ENCODE measurements at places on chromosomes 11 and 22.
A peak's percentile ranks its signal among the peaks of the same experiment; 100 is the strongest.

DNA sequence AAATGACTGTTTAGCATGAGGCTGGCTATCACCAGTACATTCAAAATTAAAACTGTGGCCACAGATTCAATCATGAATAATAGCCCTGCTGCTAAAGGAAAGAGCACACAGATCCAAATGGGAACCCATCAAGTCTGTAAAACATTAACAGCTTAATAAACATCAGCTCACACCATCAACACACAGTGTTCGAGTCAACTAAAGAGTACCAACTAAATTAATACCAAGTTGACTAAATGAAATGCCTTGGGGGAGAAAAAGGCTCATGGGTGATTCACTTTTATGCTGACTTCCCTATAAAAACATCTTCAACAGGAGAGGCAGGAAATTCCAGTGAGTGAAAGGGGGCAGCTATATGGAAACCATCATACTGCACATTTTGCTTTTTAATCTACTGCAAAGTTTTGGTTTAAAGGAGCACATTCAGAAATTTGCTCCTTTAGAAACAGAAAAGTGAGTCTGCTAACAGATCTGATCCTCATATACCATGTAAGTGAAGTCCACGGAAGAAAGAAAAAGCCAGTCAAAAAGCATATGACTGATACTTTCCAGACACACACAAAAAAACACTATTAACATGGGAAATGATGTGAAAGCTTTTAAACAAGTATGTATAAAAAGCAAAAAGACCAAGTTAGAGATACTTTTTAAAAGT lies 16.3 kb downstream of the LGR4 start:
- DNase-seq = no peak

DNA sequence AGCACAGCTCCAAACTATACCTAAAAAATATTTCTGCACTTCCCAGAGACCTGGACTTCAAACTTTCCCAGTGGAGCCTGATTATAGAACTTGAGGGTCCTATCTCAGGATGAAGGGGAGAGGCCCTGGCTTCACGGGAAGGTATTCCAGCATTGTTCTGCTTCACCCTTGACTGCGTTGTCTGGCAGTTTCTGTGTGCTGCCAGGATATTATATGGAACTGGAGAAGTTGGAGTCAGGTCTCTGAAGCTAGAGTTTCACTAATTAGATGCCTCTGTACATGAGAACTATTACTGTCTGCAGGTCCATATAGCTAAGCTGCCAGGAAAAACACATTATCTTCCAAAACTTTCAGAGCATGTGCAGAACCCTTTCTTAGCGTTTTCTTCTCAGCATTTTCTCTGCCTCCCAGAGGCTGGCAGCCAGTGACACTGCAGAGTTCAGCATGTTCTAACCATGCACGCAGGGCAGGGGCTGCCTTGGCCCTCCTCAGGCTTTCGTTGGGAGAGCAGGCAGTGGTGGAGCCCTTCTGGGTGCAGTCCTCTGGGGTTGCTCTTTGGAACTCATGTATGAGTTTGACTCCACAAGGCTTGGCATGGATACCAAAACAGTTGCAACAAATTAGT lies 99.3 kb downstream of the CWC15 start:
- no peak for DNase-seq

DNA sequence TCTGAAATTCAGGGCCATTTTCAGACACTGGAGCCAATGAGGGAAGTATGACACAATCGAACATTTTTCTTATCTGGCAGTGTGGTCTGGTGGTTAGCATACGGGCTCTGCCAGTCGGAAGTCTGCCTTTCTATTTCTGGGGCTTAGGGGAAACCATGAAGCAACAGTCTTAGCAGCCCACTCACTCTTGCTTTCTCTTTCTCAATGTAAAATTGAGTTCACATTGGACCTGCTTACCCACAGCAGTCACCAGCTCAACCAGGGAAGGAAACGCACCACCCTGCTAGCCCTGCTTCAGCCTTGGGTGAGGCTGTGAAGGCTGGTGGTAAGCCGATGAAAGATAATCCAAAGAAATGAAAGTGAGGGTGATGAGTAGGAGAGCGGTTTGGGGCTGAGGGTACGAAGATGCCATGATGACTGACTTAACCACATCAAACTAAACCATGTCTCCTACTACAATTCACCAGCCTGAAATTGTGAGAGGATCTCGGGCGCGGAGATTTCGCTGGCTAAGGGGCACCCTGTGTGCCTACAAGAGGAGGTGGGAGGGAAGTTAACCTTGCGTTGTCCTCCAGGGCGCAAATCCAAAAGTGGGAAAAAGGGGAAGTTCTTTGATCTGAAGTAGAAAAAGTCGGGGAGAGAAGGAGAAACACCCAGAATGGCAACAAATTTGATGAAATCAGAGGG lies 2.0 kb upstream of the LMO2 start:
- DNase-seq = peak; percentile 40

DNA sequence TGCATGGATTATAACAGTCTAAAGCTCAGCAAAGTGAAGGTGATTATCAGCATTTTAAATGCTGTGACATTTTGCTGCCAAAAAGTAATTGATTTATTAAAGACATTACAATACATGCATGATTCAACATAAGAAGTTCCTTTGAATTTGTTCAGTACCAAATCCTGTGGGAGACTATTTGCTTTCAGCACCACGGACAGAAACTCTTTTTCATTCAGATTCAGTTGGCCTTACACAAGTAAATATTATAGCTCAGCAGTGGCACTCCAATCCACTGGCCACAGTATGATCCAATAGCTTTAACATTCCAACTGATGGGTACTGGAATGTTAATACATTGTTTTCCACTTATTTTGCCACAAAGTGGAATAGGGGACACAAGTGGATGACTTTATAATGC lies 806.7 kb downstream of the NTM start:
- DNase-seq = no peak

- no peak for DNase-seq
These were observed 177.8 kb downstream of the CEP164 start for GRCh38 chr11:117505285-117505970.

GRCh38 chr11:121249039-121249663 lies 43.4 kb upstream of the SC5D start:
- no peak for DNase-seq

DNA sequence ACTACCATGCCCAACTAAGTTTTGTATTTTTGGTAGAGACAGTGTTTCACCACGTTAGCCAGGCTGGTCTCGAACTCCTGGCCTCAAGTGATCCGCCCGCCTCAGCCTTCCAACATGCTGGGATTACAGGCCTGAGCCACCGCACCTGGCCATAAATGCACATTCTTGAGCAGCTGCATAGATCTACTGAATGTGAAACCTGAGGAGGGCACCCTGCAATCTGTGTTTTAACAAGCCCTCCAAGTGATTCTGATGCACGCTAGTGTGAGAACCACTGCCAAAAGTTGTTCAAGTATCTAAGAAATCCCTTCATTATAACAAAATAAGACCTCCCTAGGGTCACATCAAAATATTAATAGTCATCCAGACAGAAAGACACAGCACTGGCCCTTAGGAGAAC lies 89.3 kb downstream of the RDX start:
- DNase-seq = no peak

DNA sequence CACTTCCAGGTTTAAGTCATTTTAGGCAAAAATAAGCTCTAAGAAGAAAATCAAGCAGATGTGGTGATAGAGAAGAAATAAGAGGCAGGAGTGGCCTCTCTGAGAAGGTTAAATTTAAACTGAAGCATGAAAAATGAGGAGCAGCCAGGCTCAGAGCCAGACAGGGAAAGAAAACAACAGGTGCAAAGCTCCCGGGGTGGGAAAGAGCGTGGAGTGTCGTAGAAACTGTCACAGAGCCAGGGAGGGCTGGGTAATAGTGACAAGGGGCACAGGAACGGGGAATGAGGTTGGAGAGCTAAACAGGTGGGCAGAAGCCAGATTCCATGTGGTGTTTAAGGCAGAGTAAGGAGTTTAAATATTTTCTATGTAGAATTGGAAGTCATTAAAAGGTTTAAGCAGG lies 132.1 kb upstream of the BLID start:
- DNase-seq = no peak

GRCh38 chr11:40306938-40307548 lies 1152.4 kb downstream of the LRRC4C start:
- DNase-seq = no peak

DNA sequence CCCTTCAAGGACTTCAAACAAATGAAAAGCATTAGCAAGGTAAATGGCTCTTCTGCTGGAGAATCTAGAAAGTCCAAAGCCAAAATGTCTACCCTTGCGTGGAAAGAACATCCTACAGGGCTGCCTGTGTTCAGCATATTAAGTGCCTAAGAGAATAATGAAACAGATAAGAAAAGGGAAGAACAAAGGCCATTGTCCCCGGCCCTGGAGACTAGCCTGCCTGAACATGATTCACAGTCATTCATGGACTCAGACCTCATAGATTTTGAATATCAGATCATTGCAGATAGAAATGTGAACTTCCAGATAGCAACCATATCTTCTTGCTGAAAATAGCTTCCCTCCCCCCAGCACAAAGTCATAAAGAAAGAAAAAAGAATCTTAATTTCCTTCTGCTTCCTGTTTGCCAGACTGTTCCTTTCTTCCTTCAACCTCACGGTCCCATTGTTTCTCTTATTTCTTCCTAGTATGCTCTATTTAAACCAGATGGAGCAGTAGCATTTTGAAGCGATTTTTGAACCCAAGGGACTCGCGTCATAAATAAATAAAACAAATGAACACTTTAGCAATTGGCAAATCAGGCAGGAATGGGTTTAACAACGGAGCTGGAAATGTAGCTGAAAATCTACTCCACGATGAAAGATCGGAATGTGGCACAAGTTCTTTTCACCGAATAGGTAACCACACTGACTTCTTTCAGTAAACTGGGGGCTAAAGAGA lies 408.2 kb upstream of the CCDC90B start:
- DNase-seq = no peak

- DNase-seq = no peak
These were observed 191 bp upstream of the DEAF1 start for GRCh38 chr11:695288-695537.

- no peak for DNase-seq
These were observed at the start of gene PLET1 for GRCh38 chr11:112260490-112260889. PLET1 (minus strand) TSS chr11:112260860; CDS start chr11:112260589, 271 bp downstream.

DNA sequence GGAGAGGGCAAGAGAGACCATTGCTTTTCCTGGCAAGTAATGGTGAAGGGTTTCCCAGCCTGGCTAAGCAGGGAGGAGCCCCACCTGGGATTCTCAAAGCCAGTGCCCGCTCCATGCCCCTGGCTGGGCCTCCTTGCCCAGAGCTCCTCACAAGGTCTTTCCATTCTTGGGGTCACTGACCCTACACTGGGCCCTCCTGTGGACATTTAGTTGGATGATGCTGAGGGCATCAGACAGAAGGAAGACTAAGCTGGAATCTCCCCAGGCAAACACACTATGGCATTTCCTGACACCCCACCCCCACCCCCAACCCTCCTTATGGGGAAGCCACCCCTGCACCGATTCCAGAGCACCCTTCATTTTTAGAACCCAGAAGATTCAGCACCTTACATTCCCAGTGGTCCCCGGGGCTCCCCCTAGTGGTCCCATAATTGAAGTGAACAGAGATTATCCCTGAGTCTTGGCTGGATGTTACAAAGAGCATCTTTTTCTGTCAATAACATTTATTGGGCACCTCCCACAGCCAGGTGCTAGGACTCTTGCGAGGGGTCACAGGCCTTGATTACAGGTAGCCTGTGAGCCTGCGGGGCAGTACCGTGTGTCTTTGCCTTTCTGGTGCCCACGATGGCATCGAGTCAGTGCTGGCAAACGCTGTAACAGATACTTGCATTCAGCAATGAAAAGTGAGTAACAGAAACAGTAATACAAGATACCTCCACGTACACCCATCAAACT lies 548.5 kb downstream of the BUD13 start:
- DNase-seq = no peak

DNA sequence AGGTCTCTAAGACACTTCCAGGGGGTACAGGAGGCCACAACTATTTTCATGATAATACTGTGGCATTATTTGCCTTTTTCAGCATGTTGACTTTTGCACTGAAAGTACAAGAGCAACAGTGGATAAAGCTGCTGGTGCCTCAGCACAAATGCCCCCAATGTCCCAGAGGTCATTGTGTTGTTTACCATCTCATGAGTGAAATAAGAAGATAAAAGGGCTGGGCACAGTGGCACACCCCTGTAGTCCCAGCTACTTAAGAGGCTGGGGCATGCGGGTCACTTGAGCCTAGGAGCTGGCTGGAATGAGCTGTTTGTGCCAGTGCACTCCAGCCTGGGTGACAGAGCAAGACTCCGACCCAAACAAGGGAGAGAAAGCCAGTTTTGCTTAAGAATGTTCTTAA lies 72.6 kb upstream of the RAB1B start:
- DNase-seq = no peak

GRCh38 chr11:131246663-131247062 lies 123.8 kb upstream of the NTM start:
- no peak for DNase-seq

GRCh38 chr22:44031158-44031952 lies 7.3 kb downstream of the PARVB start:
- DNase-seq = no peak

GRCh38 chr11:31641477-31642062 lies 132.0 kb downstream of the ELP4 start:
- DNase-seq = no peak
